Fibroblast of skin of abdomen (primary cell): ENCODE measurements at places on chromosomes 12 and 14.

DNA sequence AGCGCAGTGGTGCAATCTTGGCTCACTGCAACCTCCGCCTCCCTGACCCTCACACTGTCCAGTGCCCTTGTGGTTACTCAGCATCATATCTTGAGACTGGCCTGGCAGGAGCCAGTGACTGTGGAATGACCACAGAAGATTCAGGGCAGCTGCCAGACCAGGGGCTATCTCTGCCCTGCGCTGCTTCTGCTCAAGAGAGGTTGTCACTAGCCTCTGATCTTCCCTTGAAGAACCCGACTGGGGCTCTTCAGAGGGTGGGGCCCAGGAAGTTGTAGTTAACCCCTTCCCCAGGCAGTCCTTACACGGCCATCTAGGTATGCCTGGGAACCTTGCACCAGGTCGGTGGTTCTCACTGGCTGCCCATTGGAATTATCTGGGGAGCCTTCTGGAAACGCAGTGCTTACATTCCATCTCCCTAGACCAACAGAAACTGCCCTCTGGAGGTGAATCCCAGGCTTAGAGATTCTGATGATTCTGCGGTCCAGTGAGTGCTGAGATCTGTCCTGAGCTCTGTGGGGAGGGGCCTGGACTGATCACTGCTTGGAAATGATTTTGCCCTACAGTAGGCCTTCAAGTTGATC is 41.4 kb downstream of the PLEKHG3 start:
- no peak for DNase-seq

GRCh38 chr12:75560167-75560566 is 48.8 kb upstream of the KRR1 start:
- DNase-seq = peak; percentile 53

DNA sequence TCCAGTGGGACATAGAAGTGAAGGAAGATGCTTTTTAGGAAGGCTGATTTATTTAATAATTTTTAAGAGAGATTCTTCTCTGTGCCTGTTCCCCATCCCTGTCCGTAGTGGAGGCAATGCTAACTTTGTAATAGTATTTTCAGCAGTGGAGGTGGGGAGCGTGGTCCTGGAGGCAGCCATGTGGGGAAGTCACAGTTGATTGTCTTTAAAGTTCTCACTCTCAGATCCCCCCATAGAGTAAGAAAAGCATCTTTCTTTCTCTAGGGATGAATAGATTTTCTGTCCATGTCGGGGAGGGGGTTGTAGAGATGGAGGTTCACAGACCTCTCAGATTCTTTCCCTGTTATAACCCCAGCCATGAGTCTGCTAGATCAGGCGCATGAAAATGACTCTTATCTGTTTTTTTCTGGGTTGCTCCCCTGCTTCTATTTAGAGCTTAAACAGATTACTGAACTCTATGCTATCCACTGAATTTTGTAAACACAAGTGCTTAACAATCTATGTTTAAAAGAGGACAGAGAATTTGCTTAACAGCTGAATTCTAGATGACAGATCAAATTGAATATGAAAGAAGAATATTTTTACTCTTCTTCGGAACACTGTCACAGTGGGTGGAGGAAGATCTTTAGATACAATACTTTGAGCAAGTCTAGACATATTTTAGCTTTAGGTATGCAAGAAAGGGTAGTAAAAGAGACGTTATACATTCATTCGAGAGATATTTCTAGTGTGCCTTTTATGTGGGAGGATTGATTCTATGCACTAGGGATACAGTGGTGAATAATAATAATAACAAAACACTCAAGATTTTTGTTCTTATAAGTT is 25.3 kb downstream of the TMEM117 start:
- no peak for DNase-seq

GRCh38 chr12:67410667-67411067 is 141.5 kb downstream of the CAND1 start:
- DNase-seq = no peak

DNA sequence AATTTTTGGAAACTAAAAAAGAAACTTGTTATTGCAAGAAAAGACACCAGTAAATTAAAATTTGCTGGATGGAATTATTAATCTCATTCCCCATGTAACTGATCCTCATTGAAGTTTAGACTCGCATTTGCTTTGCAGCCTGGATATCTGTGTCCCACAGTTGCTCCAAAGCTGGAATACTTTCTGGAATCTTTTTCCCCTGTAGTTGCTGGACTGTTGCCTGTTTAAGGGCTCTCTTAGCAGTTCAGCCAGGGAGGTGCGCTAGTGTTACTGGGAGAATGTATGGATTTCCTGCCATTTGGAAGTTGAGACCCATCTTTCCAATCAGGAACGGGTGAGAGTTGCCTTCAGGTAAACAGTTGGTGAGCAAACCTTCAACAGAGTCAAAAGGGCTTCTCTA is 20.3 kb downstream of the BCL2L14 start:
- no peak for DNase-seq

DNA sequence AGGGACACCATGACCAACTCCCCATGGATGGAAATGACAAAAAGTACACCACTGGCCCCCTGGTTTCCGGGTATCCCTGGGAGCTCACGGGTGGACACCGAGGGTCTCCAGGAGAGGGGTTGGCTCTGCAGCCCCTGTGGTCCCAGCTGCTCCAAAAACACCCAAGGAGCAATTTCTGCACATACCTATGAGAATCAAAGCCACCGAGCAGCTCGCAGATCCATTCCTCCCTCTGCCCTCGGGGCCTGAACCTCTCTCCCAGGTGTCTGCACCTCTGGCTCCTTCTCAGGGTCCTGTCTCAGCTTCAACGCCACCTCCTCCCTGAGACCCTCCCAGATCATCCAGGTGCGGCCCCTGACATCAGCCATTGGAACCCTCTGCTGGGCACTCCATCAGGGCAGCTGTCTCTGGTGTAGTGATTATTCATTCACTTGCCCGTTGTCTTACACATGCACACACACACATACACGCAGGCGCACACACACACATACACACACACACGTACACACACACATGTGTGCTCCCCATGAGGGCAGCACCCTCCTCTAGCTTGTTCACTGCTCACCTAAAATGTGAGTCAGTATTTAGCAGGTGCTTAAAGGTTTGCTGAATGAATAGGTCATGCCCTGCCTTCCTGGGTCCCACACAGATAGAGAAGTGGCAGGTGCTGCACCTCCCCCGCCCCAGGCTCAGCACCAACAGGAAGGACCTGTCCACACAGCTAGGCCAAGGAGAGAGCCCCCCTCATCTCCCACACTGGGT is 5.9 kb downstream of the RIMBP2 start:
- DNase-seq = no peak

- no peak for DNase-seq
Measured at GRCh38 chr14:77195766-77196165, 14.2 kb downstream of the TMEM63C start.

GRCh38 chr12:94763462-94763861 is 113.1 kb upstream of the TMCC3 start:
- no peak for DNase-seq

- DNase-seq = no peak
Measured at GRCh38 chr14:56650979-56651378, 71.4 kb downstream of the TMEM260 start.
